ENCODE measurements at places on chromosomes 2 and 18.

DNA sequence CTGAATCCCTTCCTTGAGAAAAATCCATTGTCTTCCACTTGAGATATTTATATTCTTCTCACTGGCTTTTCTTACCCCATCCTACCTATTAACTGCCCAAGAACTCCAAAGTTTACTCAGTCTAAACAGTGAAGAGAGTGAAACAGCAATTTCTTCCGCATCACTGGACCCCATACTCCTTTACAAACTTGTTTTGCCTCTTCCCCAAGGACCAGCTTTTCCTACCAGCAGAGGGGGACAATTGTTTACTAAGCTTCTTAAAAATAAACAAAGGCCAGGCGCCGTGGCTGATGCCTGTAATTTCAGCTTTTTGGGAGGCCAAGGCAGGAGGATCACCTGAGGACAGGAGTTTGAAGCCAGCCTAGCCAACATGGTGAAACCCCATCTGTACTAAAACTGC, 52.0 kb downstream of the LRATD1 start:
- DNase-seq, result no peak

- no peak for DNase-seq
Measured at GRCh38 chr2:231934441-231935206, 8.4 kb upstream of the NPPC start.

DNA sequence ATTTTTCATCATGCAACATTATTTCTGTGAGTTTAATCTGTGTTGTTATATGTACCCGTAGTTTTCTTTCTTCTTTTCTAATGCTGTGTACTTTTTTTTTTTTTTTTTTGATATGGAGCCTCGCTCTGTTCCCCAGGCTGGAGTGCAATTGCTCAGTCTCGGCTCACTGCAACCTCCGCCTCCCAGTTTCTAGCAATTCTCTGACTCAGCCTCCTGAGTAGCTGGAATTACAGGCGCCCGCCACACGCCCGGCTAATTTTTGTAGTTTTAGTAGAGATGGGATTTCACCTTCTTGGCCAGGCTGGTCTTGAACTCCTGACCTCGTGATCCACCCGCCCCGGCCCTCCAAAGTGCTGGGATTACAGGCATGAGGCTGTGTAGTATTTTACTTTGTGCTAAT, 155.4 kb downstream of the GALR1 start:
- DNase-seq, result no peak

- no peak for DNase-seq
Measured at GRCh38 chr2:186709529-186710450, 15.9 kb downstream of the FAM171B start.

DNA sequence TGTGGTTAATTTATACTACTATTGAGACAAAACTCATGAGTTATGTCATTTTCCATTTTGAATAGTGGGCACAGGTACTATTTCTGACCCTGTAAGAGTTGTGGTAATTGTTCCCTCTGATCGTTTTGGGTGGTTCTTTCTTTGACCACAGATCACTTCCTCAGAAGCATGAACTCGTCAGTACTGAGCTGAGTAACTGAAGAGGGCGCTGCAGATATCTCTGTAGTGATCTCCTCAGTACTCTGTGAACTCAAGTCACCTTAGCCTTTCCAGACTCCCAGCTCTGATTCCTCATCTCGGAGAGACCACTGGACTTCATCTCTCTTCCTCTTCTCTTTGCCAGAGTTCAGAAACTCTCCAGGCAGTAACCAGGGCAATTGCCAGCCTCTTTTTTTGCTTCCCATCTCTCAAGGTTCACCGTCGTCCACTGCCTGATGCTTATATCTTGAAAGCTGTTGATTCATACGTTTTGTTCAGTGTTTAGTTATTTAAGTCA, 9.4 kb upstream of the IL1RL1 start:
- peak; percentile 15 for DNase-seq

GRCh38 chr2:10911291-10912075, at the start of gene KCNF1:
Gene KCNF1, plus strand, starts transcription at chr2:10911934. Its CDS starts 493 bp downstream, at chr2:10912427.
- no peak for DNase-seq

DNA sequence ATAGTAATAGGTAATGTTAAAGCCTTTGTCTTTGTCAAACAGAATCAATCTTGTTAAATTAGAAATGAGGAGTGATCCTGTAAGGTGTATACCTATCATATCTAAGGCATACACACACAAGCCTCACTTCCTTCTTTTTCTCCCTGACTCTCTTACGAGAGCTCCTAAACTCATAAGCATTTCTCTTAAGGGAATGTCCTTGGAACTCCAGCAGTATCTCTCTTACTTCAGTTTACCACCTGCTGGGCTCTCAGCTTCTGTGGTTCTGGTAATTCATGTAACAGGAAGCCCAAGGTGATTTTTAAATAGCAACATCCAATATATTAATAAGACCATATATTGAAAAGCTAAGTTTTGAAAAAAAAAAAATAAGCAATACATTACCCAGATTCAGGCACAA, 85.9 kb downstream of the UBE2E3 start:
- DNase-seq, result no peak

DNA sequence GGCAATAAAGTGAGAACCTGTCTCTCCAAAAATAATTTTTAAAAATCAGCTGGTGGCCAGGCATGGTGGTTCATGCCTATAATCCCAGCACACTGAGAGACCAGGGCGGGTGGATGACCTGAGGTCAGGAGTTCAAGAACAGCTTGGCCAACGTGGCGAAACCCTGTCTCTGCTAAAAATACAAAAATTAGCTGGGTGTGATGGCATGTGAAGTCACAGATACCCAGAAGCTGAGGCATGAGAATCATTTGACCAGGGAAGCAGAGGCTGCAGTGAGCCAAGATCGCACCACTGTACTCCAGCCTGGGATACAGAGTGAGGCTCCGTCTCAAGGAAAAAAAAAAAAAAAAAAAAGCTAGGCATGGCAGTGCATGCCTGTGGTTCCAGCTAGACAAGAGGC, 7.4 kb upstream of the GPR75 start:
- no peak for DNase-seq

GRCh38 chr2:234305846-234306245, 191.0 kb downstream of the ARL4C start:
- DNase-seq, result no peak

GRCh38 chr2:155872396-155872795, 460.1 kb downstream of the NR4A2 start:
- no peak for DNase-seq

DNA sequence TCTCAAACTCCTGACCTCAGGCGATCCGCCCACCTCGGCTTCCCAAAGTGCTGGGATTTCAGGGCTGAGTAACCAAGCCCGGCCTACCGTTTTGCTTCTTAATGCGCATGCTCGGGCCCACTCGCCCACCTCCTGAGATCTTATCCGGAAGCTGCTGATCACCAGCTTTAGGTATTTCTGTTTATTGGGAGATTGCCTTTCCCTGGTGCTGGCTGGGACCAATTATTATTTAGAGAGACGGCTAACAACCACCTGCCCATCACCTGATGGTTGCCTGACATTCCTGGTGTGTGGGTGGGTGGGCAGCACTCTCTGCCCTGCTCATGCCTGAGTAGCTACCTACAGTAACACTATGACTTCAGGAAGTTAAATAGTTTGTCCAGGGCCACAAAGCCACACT, 56.3 kb upstream of the ZNF532 start:
- DNase-seq, result no peak

GRCh38 chr2:26148501-26148900, 24.4 kb upstream of the GAREM2 start:
- DNase-seq, result no peak

DNA sequence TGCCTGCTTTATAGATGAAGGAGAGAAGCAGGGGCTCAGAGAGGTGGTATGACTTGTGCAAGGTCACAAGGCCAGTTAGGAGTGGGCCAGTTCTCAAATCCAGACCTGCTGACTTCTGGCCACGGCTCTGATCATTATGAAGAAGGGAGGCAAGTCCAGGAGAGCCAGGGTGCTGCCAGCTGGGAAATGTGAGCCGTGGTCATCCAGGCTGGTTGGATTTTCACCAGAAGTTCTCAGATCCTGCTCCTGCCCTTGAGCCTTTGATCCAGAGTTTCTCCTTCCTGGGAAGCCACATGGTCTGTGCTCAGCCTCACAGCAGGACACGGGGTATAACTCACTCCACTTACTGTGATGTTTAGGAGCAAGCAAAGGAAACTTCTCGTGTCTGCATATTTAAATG, 239.9 kb downstream of the KLHL29 start:
- no peak for DNase-seq

DNA sequence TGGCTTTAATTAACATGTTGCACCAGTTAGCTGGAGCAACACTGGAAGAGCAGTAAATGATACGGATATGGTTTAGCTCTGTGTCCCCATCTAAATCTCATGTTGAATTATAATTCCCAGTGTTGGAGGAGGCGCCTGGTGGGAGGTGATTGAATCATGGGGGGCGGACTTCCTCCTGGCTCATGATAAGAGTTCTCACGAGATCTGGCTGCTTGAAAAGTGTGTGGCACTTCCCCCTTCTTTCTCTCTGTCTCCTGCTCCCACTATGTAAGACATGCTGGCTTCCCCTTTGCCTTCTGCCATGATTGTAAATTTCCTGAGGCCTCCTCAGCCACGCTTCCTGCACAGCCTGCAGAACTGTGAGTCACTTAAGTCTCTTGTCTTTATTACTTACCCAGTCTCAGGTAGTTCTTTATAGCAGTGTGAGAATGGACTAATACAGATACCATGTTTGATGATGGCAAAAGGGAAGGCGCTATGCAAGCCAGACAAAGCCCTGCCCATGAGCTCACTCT, 963.6 kb downstream of the SOCS6 start:
- DNase-seq, result no peak

DNA sequence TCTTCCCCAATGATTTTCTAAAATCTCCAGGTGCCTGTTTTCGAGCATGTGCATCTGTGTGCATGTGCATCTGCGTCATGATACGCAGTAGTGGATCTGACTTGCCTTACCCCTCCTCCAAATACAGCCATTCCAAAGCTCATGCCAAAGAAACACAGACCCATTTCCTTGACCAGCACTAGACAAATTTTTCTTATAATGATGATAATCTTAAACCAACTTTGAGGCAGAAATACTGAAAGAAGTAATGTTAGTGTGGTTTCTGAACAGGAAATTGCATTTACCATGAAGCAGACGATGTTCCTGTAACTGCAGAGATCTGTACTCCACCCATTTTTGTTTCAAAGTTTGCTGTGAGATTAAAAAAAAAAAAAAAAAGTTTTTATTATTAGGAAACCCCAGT, 25.6 kb downstream of the CYTIP start:
- DNase-seq, result no peak

DNA sequence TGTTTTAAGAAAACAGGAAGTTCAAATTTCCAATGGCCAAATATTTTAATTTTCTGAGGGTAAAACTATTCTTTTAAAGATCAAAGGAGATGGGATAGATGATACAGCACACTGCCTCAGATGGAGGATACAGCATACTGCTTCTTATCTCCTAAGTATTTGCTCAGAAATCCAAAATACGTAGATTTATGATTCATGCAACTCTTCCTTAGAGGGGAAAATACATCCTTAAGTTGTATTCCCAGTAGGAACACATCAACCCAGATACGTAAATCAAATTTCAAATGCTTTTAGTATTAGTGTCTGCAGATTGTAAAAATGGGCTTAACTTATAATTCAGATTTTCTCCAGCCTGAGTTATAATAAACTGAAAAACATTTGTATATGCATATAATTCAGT, 235.2 kb downstream of the ZNF385B start:
- no peak for DNase-seq

DNA sequence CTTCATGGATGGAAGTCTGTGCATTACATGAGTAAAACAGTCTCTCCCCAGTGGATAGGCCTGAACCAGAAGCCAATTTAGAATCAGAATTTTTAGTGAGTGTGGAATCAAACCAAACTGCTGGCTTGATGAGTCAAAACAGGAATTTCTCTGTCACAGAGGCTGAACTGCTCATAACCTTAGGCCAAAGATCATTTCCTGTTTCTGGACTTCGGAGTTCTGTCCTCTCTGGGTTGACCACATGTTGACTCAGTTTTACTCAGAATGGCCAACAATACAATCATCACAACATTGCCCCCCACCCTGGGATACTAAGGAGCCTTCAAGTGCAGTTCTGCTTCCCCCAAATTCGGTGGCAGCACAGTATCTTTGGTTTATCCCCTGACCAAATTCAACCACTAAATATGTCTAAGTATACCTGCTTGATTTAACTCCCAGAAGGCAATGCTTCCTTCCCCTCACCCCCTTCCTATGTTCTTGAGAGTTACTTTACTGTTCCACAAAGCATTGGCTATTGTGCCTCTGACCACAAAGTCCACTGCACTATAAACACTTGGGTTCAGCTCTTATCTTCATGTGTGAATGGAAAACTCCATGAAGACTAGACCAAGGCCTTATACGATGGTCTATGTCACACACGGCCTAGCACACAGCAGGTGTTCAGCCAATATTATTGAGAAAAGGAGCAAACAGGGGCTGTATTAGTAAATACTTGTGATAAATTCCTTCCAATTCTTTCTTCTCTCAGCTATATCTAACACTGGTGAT, 67.8 kb downstream of the NXPH2 start:
- DNase-seq, result no peak

DNA sequence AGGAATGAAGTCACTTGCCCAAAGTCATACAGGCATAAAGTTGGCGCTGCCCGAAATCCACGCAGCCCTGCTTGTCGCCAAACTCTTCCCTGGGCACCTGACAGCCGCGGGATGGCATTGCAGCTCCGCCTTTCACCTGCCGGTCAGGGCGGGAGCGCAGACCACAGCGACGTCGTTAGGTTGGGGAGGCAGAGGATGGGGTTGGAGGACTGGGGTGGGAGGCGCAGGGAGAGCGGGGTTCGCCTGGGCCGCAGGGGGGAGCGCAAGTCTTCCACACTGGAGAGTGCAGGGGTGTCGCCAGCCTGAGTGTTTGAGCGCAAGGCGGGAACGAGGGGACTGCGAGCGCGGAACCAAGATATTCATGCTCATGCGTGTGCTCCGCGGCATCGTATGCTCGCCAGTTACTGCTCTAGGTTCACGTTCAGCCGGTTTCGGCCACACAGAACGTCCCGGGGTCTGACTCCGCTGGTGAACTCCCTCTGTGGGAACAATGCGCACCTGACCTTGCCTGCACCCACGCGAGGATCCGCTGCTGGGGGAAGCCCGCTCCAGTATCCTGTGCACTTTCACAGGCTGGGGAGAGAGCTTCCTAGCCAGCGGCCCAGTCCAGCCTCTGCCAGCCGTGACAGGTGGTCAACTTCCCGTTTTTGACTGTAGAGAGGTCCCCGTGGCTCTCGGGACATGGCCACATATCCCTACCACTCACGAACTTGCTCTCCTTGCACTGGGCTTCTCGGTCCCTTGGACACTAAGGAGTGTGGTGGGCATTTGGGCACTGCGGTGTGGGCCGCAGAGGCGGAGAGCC, 767 bp upstream of the NPPC start:
- DNase-seq, result no peak

GRCh38 chr2:40809156-40809555, 357.3 kb upstream of the SLC8A1 start:
- DNase-seq, result no peak

Measured in stimulated activated CD4-positive, alpha-beta T cell treated with anti-CD3 and anti-CD28 coated beads, TNF-alpha, amount 100 ng/mL, for 4 hours (primary cell).